ENCODE measurements at places on chromosomes 11 and 22.

DNA sequence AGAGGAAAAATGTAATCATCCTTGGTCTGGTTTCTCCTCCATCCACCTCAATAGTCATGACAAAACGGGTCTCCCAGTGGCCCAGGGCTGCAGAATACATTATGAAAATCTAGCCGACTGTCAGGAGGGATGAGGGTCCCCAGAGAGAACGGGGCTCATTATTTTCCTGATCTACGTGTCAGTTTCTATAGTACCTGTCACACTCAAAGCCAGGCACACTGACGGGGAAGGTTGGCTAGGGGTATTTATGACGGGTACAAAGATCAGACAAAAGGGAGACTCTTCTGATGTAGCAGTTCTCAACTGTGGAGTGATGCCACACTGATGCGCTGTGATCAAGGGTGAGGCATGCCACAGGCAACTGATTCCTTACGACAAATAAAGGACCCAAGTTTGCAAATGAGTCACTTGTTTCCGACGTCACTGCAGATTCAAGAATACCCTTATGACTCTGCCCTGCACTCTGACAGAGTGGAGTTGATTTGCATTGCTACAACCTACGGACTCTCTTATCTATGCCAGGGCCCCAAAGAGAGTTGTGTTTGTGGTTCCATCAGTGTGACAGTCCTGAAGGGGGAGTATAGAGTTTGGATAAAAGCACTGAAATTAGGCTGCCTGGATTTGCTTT lies 188.2 kb upstream of the TBCEL start:
- ATAC-seq, result peak; percentile 84

DNA sequence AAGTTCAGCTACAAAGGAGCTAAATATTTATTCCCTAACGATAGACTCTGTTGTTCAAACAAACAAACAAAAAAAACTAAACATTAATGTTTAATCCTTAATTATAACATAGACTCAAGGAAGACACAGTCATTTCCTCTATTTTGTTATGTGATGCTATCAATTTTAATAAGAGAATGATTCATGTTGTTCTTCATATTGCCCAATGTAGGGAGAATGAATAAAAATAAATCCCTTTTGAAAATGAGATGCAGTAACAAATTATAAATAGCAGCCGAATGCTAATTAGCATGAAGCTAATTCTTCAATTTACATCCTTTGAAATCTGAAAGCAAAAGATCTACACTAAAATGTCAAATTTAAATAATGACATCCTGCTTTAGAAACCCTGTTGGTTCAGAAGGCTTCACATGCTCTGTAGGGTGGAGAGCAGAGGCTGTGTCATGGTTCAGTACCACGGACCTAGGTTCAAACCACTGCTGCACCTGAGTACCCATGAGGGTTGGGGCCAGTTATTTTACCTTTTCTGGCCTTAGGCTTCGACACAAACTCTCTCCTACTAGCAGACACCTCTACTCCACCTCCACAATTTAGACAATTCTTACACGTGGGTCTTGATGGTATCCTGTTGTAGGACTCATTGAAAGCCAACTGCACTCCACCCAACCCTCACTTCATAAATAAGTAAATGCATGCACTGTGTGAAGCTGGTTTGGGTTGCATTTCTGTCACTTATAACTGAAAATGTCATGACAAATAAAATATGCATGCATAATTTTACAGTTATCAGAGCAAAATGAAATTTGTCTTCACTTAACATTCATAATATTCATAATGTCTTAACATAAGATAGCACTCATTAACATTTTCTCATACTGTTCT lies 89.0 kb downstream of the RRAS2 start:
- peak; percentile 77 for ATAC-seq

DNA sequence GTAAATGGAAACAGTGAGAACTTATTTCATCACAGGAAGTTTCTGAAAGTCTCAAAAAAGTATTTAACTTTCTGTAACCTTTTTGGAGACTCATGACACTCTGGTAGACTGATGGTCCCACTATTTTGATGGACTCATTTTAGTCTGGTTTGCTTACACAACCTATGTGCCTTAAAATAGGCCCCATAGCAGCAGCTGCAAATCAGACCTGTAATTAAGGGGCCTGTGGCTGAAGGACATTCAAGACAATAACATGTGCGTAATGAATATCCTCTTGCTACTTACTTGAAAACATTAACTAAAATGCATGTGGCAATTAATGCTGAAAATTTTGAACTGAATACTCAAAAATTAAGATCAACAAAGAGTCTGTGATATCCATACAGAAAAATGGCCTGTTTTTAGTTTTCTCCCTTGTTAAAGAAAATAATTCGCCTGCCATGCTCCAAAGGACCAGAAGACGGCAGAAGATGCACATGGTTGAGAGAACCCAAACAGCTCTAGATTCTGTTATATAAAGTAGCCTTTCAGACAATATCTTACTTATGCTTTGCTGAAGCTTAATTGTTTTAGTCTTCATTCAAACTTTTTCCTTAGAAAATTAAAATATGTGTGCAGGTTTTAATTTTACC lies 568.5 kb downstream of the KCNA4 start:
- ATAC-seq, result no peak

DNA sequence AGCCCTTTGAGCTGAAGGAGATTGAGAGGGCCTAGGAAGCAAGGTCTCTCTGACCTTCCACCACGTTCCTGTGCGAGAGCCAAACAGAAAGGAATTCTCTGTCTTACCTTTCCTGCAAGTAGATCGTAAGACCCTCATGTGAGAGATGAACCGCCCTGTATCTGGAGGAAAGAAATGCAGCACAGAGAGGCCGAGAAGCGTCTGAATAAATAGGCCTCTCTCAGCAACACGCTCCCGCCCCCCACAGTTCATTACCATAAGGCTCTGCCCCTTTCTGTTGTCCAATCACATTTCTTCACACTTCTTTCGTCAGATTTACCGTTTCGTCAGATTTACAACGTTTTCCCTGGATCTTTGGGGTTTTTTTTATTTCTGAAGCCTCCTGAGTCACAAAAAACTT lies 90.3 kb downstream of the BLID start:
- ATAC-seq, result no peak

GRCh38 chr11:133955081-133955891 lies 1.5 kb downstream of the IGSF9B start:
- no peak for ATAC-seq
